ENCODE measurements at places on chromosomes 7 and 10.

- no peak for DNase-seq
These were observed 620.6 kb upstream of the ANKRD30A start for GRCh38 chr10:36504758-36505157.

- peak; percentile 43 for DNase-seq
These were observed 110.7 kb downstream of the ZNF467 start for GRCh38 chr7:149662591-149663095.

- no peak for DNase-seq
These were observed 10.3 kb downstream of the TBL2 start for GRCh38 chr7:73567846-73568685.

GRCh38 chr10:119350502-119351097 is 143.2 kb downstream of the GRK5 start:
- DNase-seq, result no peak

GRCh38 chr7:36264123-36264801 is 111.2 kb downstream of the EEPD1 start:
- DNase-seq, result no peak

DNA sequence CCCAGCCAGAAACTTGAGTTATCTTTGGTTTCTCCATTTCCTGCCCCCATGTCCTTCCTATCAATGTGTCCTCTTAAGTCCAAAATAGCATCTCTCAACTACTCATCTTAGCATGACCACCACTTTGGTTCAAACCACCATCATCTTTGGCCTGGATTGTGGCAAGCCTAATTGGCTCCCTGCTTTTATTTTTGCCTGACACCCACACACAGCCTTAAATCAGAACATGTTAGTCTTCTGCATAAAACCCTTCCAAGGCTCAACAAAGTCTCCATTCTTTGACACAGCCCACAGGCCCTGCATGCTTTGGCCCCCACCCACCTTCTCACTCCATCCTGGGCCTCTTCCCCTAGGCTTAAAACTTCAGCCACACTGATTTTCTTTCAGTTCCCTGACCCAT is 2.0 kb upstream of the TSPAN14 start:
- no peak for DNase-seq

DNA sequence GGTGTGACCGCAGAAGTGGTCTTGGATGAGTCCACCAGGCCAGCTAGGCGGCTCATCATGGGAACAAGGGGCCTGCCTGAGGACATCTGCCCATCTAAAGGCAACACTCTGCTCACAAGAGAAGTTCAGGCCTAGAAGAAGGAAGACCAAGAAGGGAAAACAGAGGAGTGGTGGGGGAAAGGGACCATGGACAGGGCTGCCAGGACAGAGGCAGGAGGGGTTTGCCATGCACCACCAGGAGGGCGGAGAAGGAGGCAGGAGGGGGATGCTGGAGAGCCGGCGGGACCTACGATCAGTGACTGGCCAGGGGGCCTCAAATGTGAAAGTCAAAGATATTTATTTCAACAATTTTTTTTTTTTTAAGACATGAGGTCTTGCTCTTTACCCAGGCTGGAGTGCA is 33.1 kb downstream of the GAD2 start:
- no peak for DNase-seq

DNA sequence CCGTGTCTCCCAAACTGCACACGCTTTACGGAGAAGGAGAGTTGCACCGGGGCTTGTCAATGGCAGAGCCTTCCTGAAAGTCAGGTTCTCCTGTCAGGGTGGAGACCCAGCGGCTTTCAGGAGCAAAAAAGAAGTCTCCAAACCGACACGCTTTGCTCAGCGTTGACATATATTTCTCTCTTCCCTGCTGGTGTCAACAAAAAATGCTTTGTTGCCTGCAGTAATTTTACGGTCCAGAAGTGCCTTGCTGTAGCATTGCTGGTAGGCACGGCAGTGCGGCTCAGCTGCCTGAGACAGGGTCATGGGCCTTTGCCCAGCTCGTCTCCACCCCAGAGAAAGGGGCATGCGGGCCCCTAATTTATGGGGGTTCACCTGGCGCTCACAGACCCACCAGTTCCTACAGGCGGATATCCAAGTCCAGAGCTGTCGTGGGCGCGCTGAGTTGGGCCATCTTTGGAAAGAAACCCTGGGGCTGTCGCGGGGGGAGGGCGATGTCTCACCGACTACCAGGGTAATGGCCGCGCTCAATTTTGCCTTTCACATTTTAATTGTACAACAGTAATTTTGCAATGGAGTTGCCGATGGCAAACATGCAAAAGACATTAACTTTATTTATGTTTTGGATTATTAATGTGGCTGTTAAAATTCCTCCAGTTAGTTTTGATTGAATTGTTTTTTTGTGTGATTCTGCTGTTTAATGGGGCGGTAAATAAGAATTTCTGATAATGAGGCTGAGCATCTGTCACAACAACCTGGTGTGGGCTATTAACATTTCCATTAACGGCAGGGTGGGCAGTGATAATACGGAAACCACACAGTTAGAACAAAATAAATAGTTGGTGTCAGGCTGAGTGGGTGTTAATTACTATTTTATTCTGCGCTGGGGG is 478.2 kb upstream of the FOXK1 start:
- DNase-seq, result no peak

- no peak for DNase-seq
These were observed 126.7 kb downstream of the RGS10 start for GRCh38 chr10:119415536-119416503.

DNA sequence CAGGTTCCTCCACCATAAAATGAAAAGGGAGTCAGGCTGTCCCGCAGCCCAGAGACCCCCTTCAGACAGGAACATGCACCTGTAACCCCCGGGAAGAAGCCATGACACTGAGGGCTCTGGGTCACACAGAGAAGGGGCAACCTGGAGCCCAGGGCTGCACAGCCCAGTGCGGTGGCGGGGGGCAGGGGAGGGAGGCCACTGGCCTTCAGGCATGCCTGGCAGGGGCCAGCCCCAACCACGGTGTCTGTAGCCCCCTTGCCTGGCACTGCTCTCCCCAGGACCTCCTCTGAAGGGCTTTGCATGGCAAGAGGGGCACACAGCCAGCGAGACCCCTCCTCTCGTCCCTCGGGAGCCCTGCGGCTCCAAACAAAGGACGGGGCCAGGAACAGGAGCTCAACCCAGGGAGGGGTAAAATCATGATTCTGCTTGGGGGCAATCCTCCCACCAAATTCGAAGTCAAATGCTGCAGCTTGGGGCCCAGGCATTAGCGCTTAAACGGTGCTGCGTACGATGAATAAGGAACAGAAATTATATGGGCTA is 235.1 kb downstream of the MAD1L1 start:
- no peak for DNase-seq

GRCh38 chr10:91022924-91023699 is 102.2 kb upstream of the ANKRD1 start:
- peak; percentile 6 for DNase-seq

DNA sequence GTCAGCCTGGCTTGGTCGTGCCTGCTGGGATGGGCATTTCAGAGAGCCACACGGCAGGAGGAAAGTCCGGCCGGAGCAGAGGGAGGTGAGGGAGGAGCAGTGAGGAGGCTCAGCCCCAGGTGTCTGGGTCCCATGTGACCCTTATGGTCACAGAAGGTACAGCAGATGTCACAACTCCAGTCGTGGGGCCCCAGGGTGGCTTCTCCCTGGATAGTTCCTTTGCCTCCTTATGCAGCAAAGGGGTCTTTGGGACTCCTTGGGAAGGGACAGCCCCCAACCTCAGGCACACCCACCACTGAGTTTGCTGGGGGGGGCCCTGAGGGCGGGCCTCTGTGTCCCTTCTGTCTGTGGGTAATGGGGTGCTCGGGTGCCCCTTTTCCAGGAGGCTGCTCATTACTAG is 19.6 kb upstream of the PRKAG2 start:
- no peak for DNase-seq
